ENCODE measurements at places on chromosomes 7 and 10.

- no peak for DNase-seq
Measured at GRCh38 chr10:14438057-14438456, 107.3 kb upstream of the FRMD4A start.

- DNase-seq: no peak
Measured at GRCh38 chr10:14605231-14605925, 169.3 kb downstream of the FAM107B start.

DNA sequence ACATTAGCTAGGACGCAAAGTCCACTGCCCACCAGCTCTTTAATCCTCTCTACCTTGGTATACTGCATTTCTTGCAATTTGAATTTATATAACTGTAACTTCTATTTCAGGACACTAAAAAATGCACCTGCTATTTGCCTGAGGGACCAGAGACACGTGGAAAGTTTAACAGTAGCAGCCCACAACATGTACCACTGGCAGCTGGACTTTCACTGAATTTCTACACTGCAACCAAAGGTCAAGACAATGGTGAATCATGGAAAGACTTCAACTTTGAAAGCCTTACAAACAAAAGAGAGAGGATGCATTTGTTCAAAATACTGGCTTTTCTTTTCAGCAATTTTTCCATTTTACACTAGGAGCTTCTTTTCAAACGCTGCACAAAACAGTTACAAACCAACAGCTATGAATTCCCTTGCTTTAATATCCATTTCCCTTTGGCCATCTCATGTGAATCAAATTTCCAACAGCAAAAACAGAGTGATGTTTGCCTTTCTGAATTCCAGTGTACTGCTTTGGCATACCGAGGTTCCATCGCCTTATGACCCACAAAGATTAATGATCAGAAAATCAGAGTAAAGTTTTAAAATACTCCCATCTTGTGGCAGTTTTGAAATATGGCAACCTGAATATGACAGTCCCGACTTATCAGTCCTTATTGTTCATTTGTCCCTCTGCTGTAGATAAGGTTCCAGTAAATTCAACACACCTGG is 29.9 kb upstream of the HNRNPH3 start:
- no peak for DNase-seq

- DNase-seq: no peak
Measured at GRCh38 chr7:21107101-21107500, 320.4 kb upstream of the SP8 start.

GRCh38 chr10:118955951-118956801 is 73.3 kb upstream of the NANOS1 start:
- no peak for DNase-seq

DNA sequence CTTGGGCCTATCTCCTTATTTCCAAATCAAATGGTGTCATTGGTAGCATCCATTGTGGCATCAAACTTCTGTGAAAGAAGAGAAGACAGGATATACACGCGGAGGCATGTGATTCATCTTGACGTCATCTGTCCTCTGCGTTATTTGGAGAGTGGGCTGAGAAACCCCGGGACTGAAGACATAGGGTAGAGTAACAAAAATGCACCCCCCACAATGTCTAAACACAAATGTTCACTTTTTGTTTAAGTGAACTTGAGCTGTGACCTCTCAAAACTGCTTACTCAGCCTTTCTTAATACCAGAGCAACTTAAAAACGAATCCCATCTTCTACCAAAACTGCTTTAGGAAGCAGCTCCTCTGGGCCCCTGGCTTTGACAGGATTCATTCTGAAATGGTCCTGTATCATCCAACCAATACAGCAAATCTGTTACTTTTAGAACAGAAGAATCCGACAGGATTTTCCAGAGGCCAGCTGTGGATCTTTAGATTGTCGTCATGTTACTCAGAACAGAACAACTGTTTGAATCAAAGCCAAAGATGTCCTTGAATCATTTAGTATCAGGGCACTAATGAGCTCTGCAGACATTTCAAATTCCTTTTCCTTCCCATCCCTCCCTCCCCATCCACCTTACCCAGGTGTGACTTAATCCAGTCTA is 438.1 kb downstream of the SUGCT start:
- DNase-seq: no peak

DNA sequence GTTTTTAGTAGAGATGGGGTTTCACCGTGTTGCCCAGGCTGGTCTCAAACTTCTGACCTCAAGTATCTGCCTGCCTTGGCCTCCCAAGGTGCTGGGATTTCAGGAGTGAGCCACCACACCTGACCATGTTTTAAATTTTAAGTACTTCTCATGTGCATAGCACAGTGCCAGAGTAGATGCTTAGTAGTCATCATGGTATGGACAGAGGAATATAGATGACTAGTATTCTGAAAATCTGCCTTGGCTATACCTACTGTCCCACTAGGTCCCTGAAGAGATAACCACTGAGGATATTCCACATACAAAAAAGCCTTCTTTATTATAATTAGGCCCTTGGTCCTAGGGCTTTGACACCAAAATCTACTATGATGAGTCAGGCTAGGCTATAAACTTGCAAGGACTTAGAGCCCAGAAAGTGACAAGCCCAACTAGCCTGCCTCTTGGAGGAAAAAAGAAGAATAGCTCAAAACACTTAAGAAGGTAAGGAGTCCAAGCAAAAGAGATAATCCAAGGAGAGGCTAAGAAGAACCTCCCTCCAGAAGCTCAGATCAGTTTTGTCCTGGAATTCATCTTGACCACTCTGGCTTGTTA is 34.0 kb downstream of the LUC7L2 start:
- DNase-seq: no peak

DNA sequence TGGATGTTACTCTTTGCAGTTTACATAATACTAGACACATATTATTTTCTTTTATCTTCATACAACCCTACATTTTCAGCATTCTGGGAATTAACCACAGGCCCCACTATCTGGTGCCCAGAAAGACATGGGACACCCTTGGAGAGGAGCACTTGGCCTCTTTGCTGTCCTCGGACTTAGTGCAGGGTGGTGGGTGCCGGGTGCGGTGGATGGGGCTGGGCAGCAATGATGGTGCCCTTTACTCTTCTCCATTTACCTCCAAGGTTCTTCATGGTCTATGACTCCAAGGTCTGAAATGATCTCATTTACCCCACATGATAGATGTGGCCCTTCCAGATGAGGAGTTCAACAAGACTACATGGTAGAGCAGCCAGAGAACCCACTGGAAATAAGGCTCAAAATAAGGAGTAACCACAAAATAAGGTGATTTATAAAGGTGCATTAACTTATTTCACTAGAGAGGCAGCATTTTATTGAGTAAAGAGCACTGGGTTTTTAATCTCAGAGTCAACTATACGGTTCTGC is 56.2 kb upstream of the IGFBP3 start:
- no peak for DNase-seq

DNA sequence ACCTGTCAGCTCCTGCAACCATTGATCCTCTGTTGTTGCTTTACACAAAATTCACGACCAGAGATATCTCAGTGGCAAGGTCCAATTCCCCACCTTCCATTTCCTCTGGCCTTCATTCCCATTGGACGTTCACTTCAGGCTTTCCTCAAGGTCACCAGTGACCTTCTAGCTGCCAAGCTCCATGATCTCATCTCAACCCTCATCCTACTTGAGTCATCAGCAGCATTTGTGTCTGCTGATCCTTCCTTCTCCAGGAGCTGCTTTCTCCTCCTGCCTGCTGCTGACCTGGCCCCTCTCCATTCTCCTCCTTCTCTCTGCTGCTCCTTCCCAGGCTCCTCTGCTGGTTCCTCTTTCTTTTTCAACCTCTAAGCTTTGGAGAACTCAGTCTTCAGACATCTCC is 66.2 kb upstream of the C10orf90 start:
- DNase-seq: no peak

DNA sequence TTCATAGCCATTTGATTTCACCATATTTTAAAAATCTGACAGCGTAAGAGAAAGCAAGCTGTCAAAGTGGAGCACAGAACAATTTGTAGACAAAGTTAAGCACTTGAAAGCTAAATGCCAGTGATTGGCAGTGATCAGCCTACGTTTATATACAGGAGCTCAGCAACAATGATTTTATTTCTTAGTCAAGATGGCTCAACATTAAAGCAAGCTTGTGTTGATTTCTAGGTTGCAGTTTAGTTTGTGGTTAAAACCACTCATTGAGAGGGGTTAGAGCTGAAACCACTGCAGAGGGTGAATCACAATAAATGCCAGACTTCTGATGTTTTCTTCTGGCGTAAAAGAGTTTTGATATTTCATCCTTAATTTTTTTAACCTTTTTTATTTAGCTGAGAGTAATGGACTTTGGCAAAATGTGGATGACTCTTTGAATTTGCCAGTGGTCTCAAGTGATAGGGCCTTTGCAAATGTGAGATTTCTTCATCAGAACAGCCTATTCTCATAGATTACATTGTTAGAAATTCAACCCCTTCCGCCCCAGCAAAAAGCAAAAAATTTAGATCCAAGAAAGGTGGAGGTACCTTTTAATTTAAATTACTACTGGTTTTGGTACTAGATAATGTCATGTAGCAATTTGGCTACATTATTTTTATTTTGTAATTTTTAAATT is 73.8 kb downstream of the SHOC2 start:
- DNase-seq: no peak

DNA sequence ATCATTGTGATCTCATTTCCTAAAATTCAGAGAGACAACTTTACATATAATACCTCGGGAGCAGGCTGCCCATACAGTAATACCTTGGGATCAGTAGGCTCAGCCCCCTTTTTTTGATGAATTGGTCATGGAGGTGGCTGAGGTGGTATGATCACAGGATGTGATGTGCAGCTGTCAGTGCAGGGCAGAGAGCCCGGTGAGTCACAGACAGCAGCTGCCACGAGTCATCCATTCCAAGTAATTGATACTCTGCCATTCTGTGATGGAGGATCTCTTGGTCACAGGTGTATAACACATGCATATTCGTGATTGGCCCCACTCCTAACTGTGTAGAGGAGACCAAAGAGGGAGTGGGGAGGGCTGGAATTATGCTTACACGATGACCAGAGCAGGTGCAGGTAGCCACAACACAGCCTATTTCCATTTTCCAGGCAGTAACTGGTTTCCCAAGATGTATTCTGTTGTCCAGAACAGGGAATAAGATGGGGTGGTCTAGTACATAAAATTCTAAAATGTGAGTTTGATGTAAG is 14.1 kb downstream of the NRCAM start:
- DNase-seq: peak; percentile 86

- no peak for DNase-seq
Measured at GRCh38 chr7:26861050-26861449, 3.3 kb downstream of the SKAP2 start.

DNA sequence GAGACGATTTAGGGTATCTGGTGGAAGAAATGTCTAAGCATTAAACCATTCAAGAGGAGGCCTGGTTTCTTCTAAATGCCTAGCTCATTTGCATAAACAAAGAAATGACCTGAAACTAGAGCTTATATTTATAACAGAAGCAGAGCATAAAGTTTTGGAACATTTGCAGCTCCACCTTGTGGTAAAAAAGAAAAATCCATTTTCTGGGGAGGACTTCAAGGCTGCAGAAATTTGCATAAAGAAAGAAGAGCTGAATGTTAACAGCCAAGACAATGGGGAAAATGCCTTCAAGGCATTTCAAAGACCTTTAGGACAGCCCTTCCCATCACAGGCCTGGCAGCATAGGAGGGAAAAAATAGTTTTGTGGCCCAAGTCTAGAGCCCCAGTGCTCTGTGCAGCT is 362.0 kb downstream of the ZNF248 start:
- no peak for DNase-seq

GRCh38 chr7:43533801-43534479 is 49.0 kb upstream of the STK17A start:
- DNase-seq: no peak

- DNase-seq: no peak
Measured at GRCh38 chr7:100673942-100674410, 436 bp downstream of the GNB2 start.

GRCh38 chr10:119425881-119426170 is 116.7 kb downstream of the RGS10 start:
- DNase-seq: no peak

- no peak for DNase-seq
Measured at GRCh38 chr10:61606959-61607907, 55.5 kb upstream of the CABCOCO1 start.

GRCh38 chr10:109929501-109930219 is 6.3 kb upstream of the XPNPEP1 start:
- no peak for DNase-seq

DNA sequence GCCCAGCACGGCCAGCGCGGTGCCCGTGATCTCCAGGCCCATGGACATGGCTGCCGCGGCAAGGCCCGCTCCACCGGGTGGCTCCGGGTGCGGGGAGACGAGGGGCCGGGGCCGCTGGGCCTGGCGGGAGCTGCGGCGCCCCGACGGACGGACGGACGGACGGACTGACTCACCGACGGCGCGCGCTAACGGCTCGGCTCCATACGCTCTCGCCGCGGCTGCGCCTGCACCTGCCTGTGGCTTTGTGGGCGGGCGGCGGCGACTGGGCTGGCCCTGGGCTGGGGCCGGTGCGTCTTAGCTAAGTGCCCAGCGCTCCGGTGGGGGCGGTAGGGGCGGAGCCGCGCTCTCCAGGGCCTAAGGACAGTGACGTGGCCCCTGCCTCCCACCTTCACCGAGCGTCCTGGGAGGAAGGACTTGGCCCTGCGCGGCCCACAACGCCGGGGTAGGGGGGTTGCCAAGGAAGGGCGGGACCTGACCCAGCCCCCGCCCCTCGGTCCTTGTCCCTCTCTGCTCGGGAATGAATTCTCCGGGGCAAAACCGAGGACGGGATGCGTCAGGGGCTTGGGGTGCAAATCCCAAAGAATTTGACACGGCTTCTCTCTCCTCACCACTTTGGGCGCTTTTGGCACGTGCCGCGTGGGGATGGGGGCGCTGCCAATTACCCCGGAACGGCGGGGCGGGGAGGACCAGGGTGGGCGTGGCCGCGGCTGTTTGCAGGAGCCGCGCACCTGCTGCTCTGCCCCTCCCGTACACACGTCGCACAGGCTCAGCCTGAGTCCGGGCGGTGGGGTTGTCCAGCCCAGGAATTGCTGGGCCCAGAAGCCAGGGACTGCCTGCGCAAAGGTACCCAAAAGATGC is at the start of gene CLDN3:
Gene CLDN3, minus strand, starts transcription at position 269 of the 858 bp plus-strand sequence. Its CDS starts 221 bp downstream, at position 48.
- DNase-seq: peak; percentile 87

DNA sequence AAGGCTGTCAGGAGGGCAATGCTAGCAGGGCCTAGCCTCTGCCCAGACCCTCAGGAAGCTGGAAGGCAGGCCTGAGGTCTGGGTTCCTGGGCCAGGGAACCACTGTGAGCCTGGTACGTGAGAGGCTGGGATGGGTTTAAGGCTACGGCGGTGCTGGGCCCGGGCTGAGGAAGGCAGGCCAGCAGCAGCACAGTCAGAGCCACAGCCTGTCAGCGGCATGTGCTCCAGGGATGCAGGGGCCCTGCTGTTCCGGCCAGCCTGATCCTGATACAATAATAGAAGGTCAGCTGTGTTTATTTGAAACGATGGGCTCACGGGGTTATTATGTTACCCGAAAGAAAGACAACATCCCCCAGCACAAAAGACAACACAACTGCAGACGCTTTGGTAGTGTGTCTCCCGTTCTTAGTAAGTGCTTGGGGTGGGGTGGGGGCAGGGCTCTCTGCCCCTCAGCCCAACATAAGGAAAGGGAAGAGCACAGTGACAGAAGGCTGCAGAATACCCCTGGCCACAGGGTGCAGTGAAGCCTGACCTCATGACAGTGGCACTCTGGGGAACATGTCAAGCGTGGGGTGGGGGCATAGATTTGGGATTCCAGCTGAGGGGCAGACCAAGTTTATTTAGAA is 95.0 kb downstream of the COL13A1 start:
- DNase-seq: no peak

Measured in SHP77 (cell line).